ELR (cell line): ENCODE measurements at places on chromosomes 5 and 9.

GRCh38 chr9:34085581-34086500 lies 37.2 kb upstream of the UBAP2 start:
- DNase-seq: peak; percentile 19

DNA sequence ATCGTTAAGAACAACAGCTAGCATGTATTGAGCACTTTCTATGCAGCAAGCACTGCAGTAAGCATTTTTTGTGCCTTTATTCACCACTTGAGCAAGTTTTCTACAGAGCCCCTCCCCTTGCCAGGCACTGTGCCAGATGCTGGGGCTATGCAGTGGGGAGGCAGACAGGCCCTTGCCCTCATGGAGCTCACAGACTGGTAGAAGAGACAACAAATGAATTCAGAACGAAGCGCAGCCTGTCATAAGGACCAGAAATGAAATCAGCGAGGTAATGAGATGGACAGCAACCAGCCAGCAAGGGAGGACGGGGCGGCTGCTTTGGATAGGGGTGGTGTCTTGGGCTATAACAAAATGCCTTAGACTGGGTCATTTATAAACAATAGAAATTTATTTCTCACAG lies 68.8 kb downstream of the C9orf50 start:
- DNase-seq: no peak

- DNase-seq: no peak
Observed at GRCh38 chr5:122547219-122547618, 227.7 kb upstream of the SNX2 start.

- no peak for DNase-seq
Observed at GRCh38 chr9:93033531-93033930, 25.0 kb upstream of the SUSD3 start.

- DNase-seq: no peak
Observed at GRCh38 chr9:114619191-114619761, 8.2 kb downstream of the TMEM268 start.

DNA sequence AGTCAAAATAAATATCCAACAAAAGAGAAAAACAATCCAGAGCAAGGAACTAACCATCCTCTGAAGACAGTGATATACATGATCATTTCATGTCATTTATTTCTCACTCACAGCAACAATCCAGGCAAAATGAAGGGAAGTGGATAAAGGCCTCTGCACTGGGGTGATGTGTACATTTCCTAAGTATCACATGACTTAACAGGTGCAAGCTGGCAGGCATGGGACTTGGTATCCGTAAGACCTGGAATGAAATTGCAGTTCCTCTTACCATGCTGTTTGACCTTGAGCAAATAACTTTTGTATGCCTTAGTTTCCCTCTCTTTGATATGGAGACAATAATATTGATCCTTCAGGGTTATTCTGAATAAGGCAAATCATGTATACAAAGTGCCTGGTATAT lies 77.6 kb downstream of the PRLR start:
- DNase-seq: no peak

DNA sequence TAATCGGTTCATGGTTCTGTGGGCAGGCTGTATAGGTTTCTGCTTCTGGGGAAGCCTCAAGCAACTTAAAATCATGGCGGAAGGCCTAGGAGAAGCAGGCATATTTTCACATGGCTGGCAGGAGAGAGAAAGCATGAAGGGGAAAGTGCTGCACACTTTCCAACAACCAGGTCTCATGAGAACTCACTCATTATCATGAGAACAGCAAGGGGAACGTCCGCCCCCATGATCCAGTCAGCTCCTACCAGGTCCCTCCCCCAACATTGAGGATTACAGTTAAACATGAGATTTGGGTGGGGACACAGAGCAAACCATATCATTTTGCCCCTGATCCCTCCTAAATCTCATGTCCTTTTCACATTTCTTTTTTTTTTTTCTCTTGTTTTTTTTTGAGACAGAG lies 82.1 kb downstream of the EHMT1 start:
- DNase-seq: no peak

- DNase-seq: peak; percentile 14
Observed at GRCh38 chr5:53321073-53321472, 159.4 kb upstream of the FST start.

GRCh38 chr5:154446195-154447088 lies 645 bp downstream of the SAP30L start:
- peak; percentile 77 for DNase-seq

DNA sequence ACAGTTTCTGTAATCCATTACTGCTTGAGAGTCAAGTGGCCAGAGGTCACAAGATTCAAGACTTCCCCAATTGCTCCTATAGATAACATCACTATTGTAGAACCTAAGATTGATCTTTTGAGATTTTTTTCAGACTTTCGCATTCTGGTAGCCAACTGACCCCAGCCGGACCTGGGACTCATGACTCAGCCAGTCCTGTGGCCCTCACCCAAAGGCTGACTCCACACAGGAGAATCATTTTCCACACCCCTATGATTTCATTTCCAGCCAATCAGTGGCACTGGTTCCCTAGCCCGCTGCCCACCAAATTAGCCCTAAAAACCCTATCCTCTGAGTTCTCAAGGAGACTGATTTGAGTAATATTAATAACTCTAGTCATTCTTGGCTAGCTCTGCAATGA lies 36.2 kb downstream of the TARS1 start:
- peak; percentile 17 for DNase-seq

DNA sequence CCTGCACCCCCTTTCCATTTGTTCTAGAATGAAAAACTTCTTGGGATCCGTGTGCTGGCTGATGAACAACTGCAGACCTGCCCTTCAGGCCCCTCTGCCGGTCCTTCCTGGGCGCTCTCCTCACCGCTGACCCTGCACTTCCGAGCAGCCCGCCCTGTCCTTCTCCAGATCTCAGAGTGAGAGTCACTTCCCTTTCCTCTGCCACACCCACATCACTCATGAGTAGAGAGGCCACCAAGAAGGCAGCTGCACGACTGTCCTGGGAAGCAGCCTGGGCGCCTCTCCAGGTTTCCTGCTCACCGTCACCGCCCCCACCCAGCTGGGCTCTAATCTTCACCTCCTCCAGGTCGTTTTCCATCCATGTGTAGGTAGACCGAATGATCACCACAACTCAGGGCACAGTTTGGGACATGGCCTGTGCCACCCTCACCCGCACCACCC lies 35.0 kb upstream of the NSMF start:
- DNase-seq: peak; percentile 22

GRCh38 chr9:13330396-13331004 lies 51.0 kb upstream of the MPDZ start:
- DNase-seq: no peak

- no peak for DNase-seq
Observed at GRCh38 chr9:94031946-94032345, 52.3 kb upstream of the PTPDC1 start.

DNA sequence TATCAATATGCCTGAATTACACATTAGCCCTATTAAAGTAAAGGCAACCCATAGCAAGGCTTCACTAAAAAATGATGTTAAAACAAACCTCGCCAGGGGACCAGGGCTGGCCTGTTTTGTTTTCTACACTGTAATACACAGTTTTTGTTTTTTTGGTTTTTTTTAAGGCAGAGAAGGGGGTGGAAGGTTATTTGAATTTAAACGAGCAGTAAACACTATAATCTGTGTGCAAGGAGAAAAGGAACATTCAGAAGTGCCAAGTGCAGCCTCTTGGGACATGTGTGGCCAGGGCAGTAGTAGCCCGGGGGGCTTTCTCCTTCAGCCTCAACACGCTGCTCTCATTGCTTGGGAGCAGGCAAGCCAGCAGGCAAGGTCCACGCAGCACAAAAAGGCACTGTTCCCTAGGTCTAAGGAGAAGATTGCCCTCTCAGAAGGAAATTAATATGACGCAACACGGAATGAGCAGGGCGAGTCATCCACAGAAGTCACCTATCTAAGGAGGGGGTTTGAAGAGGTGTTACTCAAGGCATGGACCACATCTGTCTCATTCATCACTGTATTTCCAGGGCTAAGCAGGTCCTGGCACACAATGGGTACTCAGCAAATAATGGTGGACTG lies 16.2 kb downstream of the SIL1 start:
- DNase-seq: peak; percentile 70

GRCh38 chr5:175159956-175160355 lies 284.0 kb downstream of the DRD1 start:
- DNase-seq: no peak

DNA sequence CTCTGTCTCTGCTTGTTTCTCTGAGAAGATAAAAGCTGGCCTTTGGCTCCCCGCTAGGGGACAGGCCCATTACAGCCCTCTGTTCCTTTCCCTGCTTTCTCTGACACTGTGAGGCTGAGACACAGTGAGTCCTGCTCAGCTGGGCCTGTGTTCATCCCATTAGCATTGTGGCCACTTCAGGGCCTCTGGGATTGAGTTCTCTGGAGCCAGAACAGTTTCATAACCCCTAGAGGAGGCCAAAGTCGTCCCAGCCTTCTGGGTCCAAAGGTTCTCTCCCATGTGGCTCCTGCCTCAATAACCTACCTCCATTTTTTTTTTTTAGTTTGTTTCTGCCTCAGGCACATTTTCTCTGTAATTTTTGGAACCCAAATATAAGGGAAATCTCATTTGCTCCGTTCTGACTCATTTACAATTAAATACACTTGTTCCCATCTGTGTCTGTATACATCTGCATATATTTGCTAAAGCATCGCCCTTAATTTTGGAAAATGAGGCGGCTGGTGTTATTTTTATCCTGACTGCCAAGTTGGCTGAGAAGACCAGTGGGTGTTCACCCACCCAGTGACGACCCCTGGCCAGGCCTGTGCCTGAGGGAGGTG lies 27.3 kb upstream of the CTNNA1 start:
- DNase-seq: peak; percentile 33

- peak; percentile 58 for DNase-seq
Observed at GRCh38 chr5:73701566-73701965, 75.6 kb downstream of the ARHGEF28 start.

- DNase-seq: peak; percentile 89
Observed at GRCh38 chr5:151083081-151083676, 2.3 kb upstream of the TNIP1 start.

GRCh38 chr5:161273410-161273809 lies 273.1 kb downstream of the GABRB2 start:
- no peak for DNase-seq

DNA sequence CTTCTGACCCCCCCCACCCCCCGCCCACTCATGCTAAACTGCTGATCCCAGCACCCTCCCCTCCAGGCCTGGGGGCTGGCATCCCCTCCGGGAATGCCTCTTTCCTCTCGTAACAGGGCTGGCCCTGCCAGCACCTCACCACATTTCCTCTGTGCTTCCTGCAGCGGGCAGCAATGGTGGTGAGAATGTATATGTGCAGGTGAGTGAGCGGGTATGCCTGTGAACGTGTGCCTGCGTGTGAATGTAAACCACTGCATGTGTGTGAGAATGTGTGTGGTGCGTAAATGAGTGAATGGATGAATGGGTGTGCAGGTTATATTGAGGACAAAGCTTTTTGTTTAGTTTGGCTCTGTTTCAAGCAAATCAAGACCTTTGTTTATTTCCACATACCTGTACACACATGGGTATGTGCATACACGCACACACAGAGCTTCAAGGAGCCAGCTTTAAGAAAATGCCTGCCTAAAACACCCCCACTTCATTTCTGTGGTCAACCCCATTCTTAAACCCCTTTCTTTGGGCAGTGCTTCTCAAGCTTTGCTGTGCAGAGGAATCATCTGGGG lies 95.7 kb upstream of the SHB start:
- DNase-seq: no peak

GRCh38 chr9:4762886-4763541 lies 22.0 kb upstream of the AK3 start:
- no peak for DNase-seq

GRCh38 chr5:158423623-158424200 lies 564.8 kb upstream of the CLINT1 start:
- no peak for DNase-seq

GRCh38 chr5:53035868-53036381 lies 46.8 kb downstream of the ITGA2 start:
- peak; percentile 91 for DNase-seq

DNA sequence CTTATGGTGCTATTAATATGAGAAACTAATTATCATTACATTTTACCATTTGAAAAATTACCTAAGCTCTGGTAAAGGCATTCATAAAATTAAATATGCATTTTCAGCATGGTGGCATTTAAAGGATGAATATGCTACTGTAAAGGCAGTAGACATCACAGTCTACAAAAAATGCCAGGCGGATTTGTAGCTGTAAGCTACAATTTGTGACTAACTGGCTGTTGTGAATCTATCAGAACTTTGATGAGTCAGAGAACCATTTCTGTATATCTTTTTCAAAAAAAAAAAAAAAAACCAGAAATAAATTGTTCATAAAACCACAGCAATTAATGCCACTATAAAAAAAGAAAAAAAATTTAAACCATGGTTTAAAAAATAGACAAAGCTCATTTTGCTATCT lies 186.3 kb downstream of the NFIB start:
- no peak for DNase-seq

DNA sequence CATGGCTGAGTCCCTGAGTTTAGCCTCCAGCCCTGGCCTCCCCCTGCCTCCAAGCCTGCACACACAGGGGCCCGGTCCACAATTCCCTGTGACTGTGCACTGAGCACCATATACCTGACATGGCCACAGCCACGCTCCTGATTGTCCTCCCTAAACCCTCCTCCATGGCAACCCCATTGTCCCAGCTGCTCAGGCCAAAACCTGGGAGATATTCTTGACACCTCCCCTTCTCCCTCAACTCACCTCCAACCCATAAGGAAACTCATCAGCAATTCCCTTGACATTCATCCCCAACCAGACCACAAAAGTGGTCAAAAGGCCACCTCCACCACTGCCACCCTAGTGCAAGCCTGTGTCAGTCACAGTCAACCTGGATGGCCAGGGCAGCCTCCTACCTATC lies 107.5 kb upstream of the MVB12B start:
- DNase-seq: no peak

DNA sequence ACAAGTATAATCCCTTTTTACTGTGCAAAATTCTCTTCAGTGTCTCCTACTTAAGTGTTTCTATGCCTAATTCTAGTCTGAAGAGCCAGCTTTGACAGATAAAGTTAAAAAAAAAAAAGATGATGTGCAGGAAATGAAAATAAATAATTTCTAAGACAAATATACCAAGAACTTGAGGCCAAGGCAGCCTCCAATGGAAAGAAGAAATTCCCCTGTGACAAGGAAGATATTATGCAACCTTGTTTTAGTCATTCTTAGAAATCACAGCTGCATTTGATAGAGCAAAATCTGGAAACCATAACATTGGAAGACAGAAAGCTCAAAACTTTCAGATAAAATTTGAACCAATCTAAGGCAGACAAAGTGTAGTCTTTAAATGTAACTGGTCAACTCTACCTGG lies 375.9 kb upstream of the TLE4 start:
- DNase-seq: peak; percentile 33

DNA sequence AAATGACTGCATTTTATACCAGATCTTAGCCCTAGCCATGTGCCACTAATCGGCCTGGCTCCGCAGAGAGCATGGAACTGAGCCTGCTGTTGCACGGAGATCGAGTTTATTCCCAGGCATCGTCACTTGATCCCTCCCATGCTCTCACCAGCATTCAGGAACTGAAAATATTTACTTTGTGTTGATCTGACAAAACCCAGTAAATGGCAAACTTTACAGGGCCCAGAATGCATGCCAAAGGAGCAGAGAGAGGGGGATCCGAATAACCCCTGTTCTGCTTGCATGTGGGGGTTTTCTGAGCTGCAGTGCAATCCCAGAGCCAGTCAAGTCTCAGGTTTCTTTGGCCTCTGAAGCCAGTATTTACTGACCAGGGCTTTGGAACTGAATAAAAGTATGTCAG lies 87.3 kb downstream of the GAS1 start:
- DNase-seq: no peak
